Esophagus mucosa (tissue), 1 donor: ENCODE measurements at places on chromosomes 1 and 21. TPM values are rescaled to one million over a fixed set of nuclear protein-coding genes. Genes with fewer than 3 reads are reported as not detected.

DNA sequence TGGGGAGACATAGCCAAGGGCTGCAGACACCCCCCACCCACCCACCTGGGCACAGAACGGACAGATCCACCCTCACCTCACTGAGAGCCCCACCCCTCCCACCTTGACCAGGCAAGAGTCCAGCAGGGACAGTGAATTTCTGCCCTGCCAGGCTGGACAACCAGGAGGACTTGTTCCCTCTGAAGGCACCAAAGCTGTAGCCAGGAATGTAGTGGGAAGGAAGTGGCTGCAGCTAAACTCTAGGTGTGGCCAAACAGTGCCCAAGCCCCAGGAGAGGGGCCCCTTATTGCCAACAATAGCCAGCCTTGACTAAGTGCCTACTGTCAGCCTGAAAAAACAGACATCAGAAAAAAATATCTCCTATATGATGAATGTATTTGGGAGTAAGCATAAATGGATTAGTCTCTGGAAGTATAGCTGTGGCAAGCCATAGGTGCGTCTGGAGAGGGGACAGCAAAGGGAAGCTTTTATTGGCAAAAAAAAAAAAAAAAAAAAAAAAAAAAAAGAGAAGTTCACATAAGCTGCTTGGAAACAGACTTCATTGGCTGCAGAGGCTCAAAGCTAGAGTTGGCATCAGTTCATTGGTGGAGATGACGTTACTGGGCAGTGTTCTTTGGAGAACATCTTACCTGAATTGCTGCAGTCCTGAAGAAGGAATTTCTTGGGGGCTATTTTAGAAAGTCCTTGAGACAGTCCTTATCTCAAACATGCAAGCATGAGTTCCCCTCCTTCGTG, 64.1 kb upstream of the TMEM51 start:
- peak; percentile 50 for ATAC-seq

DNA sequence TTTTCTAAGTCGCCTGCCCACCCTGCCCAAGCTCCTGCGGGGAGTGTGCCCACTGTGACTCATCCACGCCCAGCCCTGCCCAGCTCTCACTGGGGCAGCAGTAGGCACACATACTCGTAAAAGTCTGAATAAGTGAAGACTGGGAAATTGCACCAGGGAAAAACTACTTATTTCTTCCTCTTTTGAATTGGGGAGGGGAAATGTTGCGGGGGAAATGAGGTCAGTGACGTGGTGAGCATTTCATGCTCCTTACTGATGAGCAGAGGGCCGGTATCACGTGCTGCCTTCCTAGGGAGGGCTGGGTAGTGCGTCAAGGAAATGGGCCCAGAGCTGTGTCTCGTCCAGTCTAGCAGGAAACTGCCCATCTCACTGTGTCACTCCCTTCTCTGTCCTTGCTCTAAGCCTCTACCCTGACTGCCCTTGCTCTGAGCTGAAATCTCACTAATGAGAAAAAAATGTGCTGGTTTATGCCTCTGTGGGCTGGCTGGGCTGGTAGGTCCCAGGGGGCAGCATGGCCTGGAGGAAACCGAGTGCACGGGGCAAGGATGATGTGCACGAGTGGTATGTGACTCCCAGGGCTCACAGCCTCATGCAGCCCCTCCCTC, 13.5 kb upstream of the TNFRSF1B start:
- peak; percentile 64 for ATAC-seq

DNA sequence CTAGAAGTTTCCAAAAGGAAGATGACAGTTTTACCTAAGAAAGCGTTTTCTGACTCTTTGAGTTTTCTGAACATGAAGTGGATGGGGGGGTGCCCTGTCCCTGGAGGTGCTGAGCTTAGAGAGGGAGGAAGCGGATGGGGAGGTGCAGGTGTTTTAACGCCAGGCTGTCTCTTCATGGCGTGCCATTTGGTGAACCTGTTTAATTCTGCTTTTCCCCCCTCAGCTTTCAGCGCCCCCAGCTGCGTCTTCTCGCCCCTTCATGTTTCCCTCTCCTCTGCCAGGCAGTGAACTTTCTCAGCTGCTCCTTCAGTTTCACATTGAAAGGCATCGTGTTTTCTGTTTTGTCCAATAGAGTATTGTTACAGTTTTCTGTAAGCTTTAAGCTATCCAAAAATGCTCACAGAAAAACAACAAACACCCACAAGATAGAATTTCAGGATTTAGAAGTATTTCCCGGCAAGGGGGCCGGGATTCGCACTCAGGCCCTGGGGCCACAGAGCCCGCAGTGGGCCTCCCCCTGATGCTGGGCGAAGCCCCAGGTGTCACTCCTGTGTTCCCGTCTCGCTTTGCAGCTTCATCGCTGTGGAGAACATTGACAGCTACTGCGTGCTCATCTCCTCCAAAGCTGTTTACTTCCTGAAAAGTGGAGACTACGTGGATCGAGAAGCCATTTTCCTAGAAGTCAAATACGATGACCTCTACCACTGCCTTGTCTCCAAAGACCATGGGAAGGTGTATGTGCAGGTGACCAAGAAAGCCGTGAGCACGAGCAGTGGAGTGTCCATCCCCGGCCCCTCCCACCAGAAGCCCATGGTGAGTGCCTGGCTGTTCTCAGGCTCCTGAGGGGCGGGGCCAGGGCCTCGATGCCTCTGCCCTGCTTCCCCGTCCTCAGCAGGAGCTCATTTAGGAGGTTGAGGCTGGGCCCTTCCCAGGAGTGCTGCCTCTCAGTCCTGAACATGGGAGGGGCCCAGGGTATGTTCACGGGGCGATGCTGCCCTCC, 111.4 kb downstream of the DHRS3 start:
- no peak for ATAC-seq

DNA sequence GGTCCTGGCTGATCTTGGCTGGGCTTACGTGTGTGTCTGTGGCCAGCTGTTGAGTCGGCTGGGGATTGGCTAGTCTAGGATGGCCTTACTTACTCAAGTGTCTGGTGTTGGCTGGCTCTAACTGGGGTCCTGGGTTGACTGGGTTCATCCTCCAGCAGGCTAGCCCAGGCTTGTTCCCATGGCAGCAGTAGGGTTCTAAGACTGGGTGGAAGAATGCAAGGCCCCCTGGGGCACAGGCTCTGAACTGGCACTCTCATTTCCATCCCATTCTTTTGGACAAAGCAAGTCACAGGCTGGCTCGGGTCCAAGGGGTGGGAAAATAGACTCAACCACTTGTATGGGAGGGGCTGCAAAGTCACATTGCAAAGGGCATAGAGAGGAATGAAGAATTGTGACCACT, 7.9 kb upstream of the OPRD1 start:
- no peak for ATAC-seq

- ATAC-seq = no peak
Observed at GRCh38 chr1:100706296-100706695, 13.2 kb upstream of the VCAM1 start.

- no peak for ATAC-seq
Observed at GRCh38 chr1:8112611-8113261, 86.6 kb upstream of the ERRFI1 start.

DNA sequence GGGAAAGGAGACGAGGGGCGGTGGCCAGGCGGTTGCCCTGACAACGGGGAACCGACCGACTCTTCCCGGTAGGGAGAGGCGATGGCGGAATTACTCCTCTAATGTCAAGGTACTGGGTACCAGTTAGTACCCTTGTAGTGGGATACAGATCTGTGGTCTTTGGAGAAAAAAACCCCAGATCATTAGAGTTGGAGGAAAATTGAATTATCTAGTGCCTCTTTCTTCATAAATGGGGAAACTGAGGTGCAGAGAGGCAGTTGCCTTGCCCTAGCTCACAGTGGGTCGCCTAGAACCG, 545 bp upstream of the PEF1 start:
- ATAC-seq = no peak

DNA sequence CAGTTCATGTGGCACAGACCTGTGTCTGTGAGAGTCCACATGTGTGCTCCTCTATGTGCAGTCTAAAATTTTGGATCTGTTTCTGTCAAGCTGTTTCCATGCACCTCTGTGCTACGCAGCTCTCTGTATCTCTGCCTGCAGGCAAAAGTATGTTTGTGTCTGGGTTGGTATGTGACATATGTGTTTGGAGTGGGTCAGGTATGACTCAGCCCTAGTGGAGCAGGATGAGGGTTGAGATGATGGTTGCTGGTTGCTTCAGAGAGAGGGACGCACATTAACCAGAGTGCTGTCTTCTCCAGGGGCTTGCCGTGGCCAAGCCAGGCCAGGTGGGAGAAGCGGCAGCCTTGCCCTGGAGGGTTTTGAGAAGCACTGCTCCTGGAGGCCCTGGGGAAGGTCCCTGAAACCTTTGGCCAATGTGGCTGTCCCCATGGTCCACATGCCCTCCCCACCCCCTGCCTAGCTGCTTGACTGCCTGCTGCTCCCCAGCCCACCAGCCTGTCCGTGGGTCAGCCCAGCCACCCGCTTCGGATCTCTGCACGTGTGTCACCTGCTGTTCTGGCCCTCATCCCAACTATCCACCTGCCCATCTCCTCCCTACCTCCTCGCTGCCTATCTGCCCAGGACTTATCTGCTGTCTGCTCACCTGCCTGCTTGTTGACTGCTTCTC, 4.1 kb upstream of the EVA1B start:
- ATAC-seq = peak; percentile 25

DNA sequence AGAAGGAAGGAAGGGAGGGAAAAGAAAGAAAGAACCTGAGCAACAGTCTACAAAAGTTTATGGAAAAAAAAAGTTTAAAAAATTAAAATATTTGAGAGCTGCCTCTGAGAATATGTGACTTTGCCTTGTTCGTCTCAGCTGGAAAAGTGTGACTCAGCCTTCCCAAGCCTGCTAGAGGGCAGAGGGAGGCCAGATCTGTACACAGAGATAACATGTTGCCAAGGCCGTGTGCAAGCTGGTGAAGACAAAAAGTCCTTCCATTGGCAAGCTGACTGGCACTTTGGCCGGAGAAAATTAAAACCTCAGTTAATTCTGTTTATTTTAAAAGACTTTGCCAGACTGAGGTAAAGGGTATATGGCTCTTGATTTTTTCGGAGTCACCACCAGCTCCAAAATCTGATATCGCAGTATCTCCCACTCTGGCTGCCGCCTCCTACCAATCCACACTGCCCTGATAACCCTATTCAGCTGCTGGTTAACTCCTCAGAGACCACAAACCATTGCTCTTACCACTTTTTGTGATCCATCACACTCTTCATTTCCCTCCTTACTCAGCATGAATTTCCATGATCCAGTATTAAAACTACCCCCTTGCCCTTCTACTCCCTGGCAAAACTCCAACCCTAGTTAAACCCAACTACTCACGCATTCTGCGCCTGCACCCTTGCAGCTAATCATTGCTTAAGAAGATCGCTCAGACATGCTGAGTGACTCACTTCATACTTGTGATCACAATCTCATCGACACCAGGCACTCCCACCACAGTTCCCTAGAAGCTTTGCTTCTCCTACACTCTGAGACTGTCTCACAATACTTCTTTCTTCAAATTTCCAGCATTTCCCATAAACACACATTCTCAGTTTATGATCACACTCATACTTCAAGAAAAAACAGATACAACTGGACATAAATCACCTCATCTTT, 5.7 kb upstream of the PPP1R15B start:
- peak; percentile 85 for ATAC-seq

DNA sequence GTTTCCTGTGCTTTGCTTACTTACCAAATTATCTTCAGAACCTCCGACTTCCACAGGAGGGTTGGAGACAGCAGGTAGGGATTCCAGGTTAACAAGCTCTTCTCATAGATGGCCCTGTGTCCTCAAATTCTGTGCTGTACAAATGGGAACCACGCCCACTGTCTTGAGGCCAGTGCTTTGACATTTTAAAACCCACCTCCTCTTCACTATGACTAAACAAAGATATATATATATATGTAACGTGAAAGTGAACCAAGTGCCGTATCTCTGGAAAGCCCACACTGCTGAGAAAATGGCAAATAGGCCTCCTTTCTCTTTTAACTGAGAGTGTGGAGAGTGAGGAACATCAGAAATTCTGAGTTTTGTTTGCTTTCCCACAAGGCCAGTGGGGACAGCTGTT, 99.6 kb downstream of the ZBTB18 start:
- no peak for ATAC-seq

DNA sequence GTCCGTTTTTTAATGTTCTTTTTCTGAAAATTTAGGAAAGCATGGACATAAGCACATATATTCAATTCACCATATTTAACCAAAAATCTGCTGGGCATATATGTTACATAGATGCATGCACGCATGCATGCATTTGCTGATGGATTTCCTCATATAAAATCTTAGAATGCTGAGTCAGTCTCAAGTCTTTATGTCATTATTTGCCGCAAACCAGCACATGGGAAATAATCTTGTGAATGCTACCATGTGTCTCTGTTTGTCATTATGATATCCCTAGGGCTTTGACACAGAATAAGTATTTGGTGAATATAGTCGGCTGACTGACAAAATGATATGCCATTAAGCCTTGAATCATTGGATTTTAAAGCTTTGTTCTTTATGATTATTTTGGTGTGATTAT, 776.5 kb downstream of the KCNT2 start:
- no peak for ATAC-seq

DNA sequence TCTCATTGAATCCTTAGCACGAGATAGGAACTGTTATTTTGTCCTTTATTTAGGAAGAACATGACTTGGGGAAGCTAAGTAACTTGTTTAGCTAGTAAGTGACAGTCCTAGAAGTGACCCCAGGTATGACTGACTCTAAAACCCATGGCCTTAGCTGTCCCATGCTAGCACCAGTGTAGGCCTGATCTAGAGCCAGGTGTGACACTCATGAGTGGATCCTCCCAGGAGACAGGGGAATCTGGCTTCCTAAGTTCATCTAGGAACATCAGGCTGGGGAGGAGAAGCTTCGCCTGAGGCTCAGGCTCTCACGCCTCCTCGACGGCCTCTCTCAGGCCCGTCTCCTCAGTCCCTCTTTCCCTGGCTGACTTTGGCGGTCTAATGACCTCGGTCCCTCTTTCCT, 31.2 kb downstream of the CD48 start:
- no peak for ATAC-seq

Gene HSD3B1
- total RNA-seq = not detected

Gene HRNR
- total RNA-seq = not detected

Gene CLDN8
- 1.6 TPM for total RNA-seq

Gene OLFML3
- total RNA-seq = 1.6 TPM

Gene PRKAA2
- 0.44 TPM for total RNA-seq

Gene RORC
- total RNA-seq = 1.2 TPM

Gene USH2A
- not detected for total RNA-seq

Gene CFHR2
- total RNA-seq = not detected

Gene DNAI4
- total RNA-seq = 0.56 TPM
